Right renal cortex interstitium (tissue), 3 donors: ENCODE measurements at places on chromosomes 4 and X.

DNA sequence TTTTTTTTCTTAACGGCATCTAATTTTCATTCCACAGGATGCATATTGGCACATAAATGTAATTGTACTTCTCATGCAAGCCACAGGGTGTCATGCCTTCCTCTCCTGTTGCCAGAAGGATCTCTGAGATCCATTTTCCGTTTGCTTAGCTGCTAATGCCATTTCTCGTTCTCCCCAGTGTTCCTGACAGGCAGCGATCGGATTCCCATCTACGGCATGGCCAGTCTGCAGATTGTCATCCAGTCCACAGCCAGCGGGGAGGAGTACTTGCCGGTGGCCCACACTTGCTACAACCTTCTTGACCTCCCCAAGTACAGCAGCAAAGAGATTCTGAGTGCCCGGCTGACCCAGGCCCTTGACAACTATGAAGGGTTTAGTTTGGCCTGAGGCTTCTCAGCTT lies 8.9 kb upstream of the NAP1L5 start:
- DNase-seq = no peak

DNA sequence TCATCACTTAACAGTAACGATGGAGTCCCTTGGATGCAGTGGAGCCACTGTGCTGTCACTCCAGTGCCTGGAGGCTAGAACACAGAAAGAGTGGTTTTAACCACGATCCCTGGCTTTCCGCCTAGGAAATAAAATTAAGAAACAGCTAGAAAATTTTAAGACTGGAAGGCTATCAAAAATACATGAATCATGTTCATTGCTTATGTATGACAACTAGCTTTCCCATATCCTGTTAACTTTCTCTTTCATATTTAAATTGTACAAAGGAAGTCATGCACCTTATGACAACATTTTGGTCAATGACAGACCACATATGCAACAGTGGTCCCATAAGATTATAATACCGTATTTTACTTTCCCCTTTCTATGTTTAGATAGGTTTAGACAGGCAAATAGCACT lies 115.1 kb downstream of the GALNTL6 start:
- no peak for DNase-seq

DNA sequence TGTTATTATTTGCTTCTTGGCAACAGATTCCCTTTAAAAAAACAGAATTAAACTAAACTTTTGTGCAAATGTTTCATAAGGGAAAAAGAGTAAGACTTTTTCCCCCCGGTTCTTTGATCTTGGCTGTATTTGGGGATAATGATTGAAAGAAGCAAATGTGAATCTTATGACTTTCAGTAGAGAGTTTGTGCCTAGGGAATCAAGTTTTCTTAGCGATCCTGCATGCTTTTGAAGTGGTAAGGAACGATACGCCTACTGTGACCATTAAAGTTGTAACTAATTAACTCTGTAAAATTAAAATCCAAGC lies 9.0 kb downstream of the ATP10D start:
- DNase-seq = no peak

GRCh38 chr4:175970724-175971123 lies 94.9 kb upstream of the WDR17 start:
- no peak for DNase-seq

DNA sequence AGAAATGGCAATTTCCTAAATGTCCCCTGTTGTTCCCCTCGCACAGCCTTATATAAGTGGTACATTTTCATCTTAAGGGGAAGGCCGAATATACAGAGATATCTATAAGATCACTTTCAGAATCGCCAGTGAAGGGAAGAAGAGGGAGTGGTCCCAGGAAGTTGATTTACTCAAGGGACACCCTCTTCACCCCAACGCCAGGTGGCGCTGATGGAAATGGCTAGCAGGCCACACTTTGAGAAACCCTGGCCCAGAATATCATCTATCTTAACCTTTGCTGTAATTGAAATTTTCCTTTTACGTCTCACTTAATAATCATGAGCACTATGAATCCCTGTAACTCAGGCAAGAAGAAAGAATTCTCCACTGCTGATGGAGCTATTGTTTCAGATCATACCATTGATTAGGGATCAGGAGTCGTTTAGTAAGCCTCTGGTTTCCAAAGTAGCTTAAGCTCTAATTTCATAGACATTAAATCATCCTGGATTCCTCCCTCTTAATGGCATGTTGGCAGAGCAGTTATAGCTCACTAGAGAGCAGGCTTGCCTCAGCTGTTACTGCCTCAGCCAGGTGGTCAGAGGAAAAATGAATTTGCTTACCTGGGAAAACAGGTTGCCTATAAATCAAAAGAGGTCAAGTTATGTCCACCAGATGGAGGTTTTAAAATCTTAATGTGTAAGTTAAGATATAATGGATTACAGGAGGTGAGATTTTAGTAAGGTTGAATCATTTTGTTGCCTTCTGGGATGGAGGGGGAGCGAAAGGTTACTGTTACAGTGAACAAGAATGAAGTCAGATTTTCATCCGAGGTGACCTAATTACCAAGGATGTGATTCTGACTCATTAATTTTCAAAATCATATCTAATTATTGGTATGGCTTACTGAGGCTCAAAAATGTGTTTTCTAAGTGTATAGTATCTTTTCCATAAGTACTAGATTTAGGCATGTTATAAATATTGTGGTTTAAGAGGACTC lies 941.2 kb upstream of the TENM3 start:
- DNase-seq = no peak

DNA sequence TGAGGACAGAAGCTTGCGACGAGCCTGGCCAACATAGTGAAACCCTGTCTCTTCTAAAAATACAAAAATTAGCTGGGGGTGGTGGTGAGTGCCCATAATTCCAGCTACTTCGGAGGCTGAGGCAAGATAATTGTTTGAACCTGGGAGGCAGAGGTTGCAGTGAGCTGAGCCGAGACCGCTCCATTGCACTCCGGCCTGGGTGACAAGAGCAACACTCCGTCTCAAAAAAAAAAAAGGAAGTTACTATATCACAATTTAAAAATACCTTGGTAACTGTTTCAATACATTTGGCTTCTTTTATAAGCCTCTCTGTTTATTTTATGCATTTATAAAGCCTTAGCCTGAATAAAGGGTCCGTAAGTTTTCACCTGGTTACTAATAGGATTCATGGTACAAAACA lies 46.6 kb upstream of the CHRNA9 start:
- DNase-seq = no peak

DNA sequence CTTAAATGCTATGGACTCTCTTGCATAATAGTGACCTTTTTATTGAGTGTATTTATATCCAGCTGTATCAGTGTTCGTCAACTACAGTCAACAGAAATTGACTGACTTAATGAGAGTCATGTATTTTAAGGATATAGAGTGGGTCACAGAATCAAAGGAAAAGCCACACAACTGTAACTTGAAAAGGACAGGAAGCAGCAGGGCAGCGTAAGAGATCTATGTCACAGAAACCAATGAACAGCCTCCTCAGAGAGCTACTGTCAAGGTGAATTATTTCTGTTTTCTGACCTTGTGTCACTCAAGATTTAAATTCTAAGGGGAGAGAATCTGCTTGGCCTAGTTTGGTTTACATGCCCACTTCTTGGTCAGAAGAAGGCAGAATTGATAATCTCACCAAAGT lies 94.1 kb upstream of the FRAS1 start:
- DNase-seq = no peak

- no peak for DNase-seq
Measured at GRCh38 chr4:15968551-15969300, 5.8 kb upstream of the FGFBP2 start.

DNA sequence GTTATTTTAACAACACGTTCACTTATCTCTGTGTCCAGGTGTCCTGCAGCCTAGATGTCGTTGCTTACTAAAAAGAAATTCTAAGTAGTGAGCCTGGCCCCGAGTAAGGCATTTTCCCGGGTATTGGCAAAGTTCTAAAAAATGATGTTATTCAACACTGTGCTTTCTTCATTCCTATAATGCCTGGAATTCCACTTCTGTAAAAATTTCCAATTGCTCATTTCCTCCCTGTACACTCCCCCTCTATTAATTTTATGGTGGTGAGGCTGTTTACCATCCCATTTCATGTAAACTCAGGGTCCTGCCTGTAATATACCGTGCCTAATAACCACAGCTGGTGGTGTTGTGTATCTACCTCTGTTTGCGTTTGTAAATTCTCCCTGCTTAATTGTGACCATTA lies 14.2 kb downstream of the BST1 start:
- no peak for DNase-seq

DNA sequence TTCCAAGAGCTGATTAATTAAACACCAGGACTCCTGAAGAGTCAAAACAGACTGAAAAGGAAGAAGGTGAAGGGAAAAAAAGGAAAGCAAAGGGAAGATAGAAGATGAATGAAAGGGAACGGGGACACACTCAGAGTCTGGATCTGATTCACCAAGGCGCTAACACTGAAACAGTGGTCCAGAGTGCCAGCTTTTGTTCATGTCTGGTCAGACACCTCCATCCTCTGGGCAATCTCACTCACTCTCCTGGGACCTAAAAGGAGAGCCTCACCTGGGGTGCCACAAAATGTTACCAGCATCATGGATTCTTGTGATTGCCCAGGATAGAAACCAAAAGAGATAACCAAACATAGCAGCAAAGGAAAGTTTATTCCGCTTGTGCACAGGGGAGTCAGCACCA lies 120.3 kb upstream of the AFF2 start:
- DNase-seq = no peak

DNA sequence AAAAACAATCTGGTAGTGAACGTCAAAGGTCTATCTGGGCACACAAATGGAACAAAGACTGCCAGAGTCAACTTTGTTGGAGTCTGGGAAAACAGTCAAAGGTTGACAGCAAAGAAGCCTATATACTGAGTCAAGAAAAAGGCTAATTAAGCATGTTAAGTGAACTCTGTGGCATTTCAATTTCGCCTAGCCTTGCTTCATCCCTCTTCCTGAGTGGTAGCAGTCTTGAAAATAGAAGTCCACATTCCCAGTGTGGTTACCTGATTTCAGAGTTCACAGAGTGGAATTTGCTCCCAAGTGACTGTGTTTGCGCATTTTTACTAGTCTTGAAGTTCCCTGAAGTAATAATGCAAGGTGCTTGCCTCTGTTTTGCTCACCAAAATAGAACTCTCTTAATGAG lies 760.0 kb downstream of the FSTL5 start:
- no peak for DNase-seq

GRCh38 chr4:38099020-38099600 lies 138.9 kb downstream of the PTTG2 start:
- no peak for DNase-seq

DNA sequence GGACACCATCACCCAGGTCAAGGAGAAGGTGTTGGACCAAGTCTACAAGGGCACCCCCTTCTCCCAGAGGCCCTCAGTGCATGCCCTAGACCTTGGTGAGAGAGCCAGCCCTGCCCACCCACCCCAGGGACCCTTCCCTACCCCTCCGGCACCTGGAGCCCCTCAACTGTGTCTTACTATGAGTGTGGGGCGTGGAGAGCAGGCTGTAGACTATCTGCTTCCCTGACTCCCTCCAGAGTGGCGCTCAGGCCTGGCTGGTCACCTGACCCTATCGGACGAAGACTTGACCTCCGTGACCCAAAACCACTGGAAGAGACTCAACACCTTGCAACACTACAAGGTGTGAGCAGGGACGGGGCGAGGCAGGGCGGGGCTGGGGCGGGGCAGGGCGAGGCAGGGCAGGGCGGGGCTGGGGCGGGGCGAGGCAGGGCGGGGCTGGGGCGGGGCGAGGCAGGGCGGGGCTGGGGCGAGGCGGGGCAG lies 4.7 kb upstream of the SRPK3 start:
- DNase-seq = no peak

- no peak for DNase-seq
Measured at GRCh38 chr4:75895744-75896314, 6.4 kb downstream of the PPEF2 start.

- DNase-seq = no peak
Measured at GRCh38 chrX:31706466-31706865, 634.6 kb upstream of the FTHL17 start.
